ENCODE measurements at places on chromosomes 12 and 14. TPM values are rescaled to one million over a fixed set of nuclear protein-coding genes. Genes with fewer than 3 reads are reported as not detected.
A peak's percentile ranks its signal among the peaks of the same experiment; 100 is the strongest.

CLEC2A gene
- polyA plus RNA-seq, result not detected

DACT1 gene
- 37.0 TPM for polyA plus RNA-seq

GRCh38 chr12:27814851-27815591, 35.0 kb upstream of the MANSC4 start:
- no peak overlapping the region for H3K4me3 ChIP-seq
- no peak overlapping the region for H3K27ac ChIP-seq
- no peak for DNase-seq
- peaks cover 2% of the 10 kb centered on the region for H3K4me1 ChIP-seq

B3GNT4 gene
- polyA plus RNA-seq, result 0.42 TPM

DNA sequence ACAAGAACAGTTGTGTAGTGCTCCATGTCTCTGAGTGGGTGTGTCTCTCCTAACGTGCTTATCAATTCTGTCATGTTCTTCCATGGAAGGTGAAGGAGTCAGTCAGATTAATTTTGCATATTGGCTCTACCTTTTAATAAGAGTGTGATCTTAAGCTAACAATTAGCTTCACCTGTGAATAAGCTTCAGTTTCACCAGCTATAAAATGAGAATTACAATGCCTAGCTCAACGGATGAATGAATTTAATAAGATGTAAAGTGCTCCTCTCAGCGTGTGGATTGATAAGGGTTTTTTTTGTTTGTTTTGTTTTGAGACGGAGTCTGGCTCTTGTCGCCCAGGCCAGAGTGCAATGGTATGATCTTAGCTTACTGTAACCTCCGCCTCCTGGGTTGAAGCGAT, 32.7 kb downstream of the CCDC175 start:
- H3K27ac ChIP-seq, result no peak overlapping the region
- no peaks in the 10 kb centered on the region for H3K36me3 ChIP-seq
- H3K4me1 ChIP-seq, result no peaks in the 10 kb centered on the region
- DNase-seq, result no peak

DNA sequence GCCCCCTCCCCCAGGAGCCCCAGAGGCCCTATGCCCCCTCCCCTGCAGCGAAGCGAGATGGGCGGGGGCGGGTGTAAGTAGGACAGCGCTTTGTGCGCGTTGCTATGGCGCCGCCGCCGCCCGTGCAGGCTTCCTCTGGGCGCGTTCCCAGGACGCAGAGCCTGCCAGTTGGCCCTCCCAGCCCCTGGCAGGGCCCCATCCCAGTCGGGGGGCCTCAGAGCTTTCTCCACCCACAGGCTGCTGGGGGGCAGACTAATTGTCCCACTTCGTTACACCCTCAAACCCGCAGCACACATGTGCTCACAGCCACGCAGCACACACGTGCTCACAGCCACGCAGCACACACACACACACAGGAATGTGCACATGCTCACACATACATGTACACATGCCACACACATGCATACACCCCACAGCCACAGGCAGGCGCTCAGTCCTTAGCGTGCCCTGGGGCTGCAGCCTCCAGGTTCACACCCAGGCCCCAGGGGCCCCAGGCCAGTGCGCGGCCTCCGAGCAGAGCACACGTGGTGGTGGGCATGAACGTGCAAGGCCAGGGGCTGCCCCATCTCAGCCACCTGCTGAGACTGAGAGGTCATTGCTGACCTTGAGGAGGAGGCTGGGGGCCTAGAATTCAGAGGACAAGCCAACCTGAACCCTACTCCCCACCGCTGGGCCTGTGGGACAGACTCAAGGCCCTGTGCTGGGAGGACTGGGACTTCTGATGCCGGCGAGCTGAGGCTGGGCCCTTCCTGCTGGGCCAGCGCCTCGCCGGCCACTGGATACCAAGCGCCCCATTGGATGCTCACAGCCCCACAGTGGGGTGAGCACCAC, 15.6 kb downstream of the TRMT61A start:
- no peaks in the 10 kb centered on the region for H3K27me3 ChIP-seq
- H3K4me3 ChIP-seq, result no peak overlapping the region
- DNase-seq, result peak; percentile 73
- no peak overlapping the region for H3K27ac ChIP-seq
- H3K36me3 ChIP-seq, result no peaks in the 10 kb centered on the region
